Left kidney (tissue), 8 donors: ENCODE measurements at places on chromosomes 2 and 18. TPM values are rescaled to one million over a fixed set of nuclear protein-coding genes. Genes with fewer than 3 reads are reported as not detected.

Gene FBXO41
- polyA plus RNA-seq = 2.1 TPM

DNA sequence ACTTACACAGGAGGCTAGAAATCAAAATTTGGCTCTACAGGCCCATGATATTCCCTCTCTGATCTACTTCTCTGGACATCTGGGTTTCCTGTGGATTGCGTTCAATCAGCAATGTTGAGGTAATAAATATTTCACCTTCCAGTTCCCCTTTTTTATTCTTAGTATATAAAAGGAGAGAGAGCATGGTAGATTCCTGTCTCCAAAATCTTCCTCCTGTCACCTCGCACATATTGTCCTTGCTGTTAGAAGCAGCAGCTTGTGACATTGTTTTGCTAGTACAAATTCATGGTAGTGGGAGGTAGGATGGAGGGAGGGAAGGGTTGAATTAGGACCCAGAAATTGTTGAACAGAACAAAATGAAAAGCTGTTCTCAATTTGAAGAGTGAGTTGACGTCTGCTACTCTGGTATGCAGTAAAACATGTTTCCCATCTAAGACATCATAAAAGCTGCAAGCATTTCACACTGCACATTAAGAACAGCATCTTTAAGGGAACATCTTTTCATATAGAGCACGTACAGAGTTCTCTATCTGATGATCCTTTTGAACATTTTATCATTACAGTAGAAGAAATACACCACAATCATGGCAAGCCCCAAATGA, 156.4 kb downstream of the RDH14 start:
- no peak for DNase-seq

DNA sequence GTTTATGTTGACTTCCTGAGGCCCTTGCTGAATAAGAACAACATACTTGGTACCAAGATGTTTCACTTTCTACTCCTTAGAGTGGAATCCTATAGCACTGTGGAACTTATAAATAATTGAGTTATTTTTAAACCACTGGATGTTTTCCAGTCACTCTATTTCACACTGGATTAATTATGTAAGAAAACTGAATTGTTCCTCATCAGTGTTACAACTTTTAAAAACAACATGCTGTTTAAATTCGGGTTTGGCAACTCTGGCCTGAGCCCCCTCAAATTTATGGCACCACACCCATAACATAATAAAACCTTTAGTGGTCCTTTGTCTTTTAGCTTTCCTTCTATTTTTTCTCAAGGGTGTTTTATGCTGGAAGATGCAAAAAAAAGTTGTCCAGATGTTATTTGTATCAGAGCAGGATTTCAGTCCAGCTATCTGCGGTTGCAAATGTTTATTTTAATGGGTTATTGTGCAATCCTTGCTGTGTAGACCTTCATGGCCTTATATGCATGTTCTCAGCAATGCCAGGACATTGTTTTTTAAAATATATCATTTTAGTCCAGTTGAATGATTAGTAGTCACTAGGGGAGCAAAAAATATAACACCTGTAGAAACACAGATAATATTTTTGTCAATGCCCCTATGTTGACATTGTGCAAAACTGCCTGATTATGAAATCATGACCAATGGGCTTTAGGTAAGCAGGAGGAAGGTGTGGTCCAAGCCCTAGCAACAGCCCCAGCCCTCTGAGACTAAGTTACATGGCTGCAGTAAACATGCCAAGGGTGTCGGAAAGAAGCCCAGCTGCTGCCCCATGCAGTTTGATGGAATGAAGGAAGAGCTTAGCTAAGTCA, 638.0 kb upstream of the ZEB2 start:
- DNase-seq = peak; percentile 60

Gene UGT1A8
- not detected for polyA plus RNA-seq

GRCh38 chr2:161241894-161242293, 66.3 kb upstream of the PSMD14 start:
- no peak for DNase-seq

Gene RGPD8
- 4.7 TPM for polyA plus RNA-seq

Gene PTPRN
- polyA plus RNA-seq = 0.27 TPM

DNA sequence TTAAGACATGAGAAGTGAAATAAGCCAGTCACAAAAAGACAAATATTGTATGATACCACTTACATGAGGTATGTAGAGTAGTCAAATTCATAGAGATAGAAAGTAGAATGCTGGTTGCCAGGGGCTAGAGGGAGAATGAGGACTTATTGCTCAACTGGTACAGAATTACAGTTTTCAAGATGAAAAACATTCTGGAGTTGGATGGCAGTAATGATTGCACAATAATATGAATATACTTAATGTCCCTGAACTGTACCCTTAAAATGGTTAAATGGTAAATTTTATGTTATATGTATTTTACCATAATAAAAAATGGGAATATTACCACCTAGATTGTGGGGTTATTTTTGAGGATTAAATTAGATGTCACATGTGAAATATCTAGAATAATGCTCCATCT, 341.2 kb downstream of the CLIP4 start:
- DNase-seq = no peak

- DNase-seq = no peak
These were observed 123.0 kb downstream of the AGAP1 start for GRCh38 chr2:235616885-235617284.

GRCh38 chr2:216188559-216188850, 79.4 kb downstream of the XRCC5 start:
- DNase-seq = no peak

Gene B3GNT7
- polyA plus RNA-seq = 3.1 TPM

GRCh38 chr2:180679693-180680092, 300.7 kb upstream of the UBE2E3 start:
- no peak for DNase-seq

DNA sequence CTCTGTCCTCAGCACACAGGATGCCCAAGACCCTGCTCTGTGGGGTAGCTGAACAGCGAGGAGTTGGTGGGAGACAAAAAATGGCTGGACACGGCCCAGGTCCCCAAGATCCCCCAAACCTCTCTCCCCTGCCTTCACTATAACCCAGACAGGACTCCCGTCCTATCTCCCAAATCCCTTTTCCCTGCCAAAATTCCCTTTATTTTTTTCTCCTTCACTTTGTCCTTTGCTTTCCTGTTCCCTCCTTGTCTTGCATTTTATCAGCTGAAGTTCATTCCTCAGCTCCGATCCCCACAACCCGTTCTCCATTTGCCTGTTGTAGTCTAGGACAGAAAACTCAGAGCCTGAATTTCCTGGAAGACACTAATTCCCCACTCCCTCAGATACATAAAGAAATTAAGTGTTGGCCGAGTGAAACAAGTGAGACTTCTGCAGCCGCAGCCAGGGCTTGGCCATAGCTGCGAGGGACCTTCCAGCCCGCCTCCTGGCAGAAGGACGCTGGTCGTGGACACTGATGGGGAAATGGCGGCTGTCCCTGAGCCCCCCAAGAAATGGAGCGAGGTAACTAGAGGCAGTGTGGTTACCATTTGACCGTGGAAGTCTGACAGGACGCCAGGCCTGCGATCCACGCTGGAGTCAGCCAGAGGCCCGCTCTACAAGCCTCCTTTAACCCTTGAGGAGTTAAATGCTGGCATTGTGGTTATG, 173.6 kb downstream of the BCL2 start:
- no peak for DNase-seq

Gene VIL1
- polyA plus RNA-seq = 23.3 TPM

DNA sequence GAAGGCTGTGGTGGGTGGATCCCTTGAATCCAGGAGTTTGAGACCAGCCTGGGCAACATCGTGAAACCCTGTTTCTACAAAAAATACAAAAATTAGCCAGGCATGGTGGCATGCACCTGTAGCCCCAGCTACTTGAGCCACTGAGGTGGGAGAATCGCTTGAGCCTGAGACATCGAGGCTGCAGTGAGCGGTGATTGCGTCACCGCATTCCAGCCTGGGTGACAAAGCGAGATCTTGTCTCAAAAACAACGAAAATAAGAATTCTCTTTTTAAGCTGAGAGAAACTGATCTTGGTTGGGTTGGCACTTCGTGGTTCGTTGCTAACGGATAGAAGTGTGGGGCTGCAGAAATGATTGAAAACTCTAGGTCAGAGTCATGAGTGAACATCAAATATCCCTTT, 109.3 kb upstream of the CNGA3 start:
- DNase-seq = no peak

Gene CPO
- 1.7 TPM for polyA plus RNA-seq

Gene GULP1
- 67.8 TPM for polyA plus RNA-seq

DNA sequence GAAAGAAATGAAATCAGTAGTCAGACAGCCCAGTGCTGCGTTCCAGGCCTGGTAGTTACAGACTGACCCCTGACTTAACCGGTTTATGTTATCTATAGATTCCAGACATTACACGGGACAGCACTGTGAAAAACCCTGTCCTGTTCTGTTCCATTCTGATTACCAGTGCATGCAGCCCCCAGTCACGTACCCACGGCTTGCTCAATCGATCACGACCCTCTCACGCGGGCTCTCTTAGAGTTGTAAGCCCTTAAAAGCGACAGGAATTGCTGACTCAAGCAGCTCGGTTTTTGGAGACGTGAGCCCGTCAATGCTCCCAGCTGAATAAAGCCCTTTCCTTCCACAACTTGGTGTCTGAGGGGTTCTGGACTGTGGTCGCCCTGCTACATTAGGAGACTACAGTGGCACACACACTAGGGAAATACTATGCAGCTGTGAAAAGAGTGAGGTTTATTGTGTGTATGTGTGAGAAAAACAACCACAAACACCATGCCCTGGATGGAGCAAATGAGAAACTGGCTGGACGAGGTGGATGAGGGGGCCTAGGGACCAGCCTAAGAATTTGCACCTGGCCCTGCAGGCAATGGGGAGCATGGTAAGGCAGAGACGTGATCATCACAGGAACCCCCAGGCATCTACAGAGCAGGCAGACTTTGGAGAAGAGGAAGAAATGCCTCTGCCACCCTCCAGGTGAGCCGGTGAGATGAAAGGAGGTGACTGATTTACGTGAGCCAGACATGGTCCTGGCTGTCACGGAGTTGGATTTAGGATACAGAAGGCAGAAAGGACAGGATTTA, 49.1 kb upstream of the SEMA4C start:
- no peak for DNase-seq

DNA sequence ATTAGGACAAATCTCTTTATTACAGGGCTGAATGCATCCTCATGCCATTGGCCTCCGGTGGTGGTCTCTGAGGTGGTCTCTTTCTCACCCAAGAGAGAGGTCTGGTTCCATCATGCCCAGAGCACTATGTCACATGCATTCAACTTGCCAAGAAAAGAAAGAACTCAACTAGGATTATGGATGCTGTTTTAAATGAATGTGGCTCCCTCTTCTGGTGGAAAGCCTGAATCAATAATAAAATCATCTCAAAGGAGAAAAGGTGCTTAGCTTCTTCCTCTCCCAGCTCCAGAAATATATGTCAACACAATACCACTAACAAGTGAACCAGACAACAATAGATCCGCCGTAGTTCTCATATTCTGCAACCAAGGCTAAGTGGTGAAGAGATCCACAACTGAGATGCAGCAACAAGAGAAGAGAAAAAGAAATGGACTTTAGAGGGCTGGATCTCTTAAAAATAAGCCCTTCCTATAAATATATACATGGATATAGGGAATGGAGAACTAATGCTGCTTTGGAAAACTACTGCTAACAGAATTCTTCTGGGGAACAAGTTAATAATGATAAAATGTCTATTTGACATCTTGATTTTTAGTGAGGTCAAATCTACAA, 396.8 kb downstream of the NCKAP5 start:
- DNase-seq = peak; percentile 81

- DNase-seq = no peak
These were observed 724.7 kb downstream of the METTL4 start for GRCh38 chr18:1846640-1847039.

DNA sequence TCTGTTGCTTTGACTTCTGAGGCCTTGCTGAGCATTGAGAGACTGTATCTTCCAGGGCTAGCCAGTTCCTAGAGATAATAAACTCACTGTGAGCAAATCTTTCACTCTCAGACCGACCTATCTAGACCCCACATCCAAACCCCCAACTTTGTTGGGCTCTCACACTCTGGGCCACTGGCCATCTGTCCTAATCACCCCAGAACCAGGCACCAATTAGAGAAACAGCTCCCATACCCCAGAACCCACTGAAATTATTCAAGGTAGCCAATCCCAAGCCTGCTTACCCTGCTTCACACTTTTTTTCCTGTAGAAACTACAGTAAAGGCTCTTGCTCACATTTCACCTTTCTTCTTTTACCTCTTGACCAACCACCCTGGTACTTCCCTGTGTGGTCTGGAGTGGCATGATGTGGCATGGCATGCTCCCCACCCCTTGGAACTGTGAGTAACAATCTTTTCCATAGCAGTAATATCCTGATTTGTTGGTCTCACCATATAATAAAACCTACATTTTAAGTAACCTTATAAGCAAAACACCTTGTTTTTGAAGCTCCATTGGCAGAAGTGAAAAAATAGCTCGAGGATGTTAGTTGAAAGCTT, 55.2 kb downstream of the ANKRD12 start:
- no peak for DNase-seq

Gene UGT1A4
- polyA plus RNA-seq = not detected

DNA sequence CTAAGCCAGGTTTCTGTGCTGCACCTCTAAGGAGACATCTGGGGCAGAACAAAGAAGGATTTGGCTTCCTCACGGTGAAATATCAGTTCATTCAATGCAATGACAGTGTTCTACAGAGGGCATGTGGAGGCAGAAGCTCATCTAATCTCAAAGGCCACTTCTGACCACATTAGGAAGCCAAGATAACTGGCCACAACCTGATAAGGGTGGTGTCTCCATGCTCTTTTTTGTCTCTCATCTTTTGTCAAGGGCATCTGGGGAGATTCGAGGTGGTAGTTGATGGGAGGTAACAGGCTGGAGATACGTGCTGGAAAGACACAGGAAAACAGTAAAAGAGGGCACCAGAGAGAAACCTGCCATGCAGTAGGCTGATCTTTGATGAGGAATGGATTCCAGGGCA, 303.9 kb downstream of the LRATD1 start:
- no peak for DNase-seq

DNA sequence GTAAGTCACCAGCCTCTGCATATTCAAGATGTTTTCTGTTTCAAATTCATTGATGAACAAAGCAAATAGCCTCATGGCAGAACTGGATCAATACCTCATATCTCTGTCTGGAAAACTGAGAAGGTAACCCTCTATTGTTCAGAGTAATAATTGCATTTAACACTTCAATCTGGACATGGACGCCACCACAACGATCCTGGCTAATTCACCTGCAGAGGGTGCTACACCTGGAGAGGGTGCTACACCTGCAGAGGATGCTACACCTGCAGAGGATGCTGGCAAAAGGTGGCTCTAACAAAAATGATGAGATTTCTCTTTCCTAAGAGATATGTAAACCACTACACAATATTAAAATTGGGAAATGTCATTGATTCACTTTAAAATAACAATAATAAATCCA, 183.1 kb upstream of the HNRNPA3 start:
- DNase-seq = no peak

DNA sequence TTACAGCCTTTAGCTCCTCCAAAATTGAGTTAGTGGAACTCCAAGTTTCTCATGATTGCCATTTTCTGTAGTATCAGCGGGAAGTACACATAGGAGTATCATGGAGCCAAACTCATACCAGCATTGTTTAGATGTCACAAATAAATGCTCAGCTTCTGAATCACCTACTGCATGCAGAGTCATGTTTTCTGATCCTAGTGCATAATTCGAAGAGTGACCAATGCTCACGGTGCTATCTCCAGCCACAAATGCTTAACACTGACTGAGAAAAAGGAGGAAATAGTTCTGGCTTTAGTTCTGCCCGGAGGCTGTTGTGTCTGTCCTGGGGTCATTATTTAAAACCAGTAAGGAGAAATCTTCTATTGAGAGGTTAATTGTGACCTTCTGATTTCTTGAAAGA, 45.4 kb upstream of the LRATD1 start:
- no peak for DNase-seq

GRCh38 chr2:203918839-203919238, 17.7 kb upstream of the ICOS start:
- DNase-seq = no peak
